ENCODE measurements at places on chromosomes 7 and 10. TPM values are rescaled to one million over a fixed set of nuclear protein-coding genes. Genes with fewer than 3 reads are reported as not detected.

The FXYD4 gene
- not detected for total RNA-seq

The ITPRID1 gene
- total RNA-seq, result not detected

The ATP5F1C gene
- total RNA-seq, result 499 TPM

The ARHGAP22 gene
- 6.5 TPM for total RNA-seq

The SLC13A1 gene
- not detected for total RNA-seq

The PIP gene
- not detected for total RNA-seq

The ACSM6 gene
- not detected for total RNA-seq

The CYP51A1 gene
- 65.9 TPM for total RNA-seq

The CYP26C1 gene
- not detected for total RNA-seq

The LIPN gene
- not detected for total RNA-seq

The GPR146 gene
- 19.7 TPM for total RNA-seq

The TDRD1 gene
- 0.74 TPM for total RNA-seq

The ELFN1 gene
- total RNA-seq, result 12.4 TPM

The PMPCB gene
- 72.9 TPM for total RNA-seq

The VSIR gene
- total RNA-seq, result 29.3 TPM

The CTAGE8 gene
- 0.91 TPM for total RNA-seq

The FAM170B gene
- not detected for total RNA-seq

The GPR37 gene
- not detected for total RNA-seq

The MAGI2 gene
- total RNA-seq, result 8.0 TPM

The OPALIN gene
- not detected for total RNA-seq

The H2BK1 gene
- not detected for total RNA-seq

The CACNA2D1 gene
- total RNA-seq, result 55.2 TPM

The TAS2R5 gene
- total RNA-seq, result 0.41 TPM

The RNF32 gene
- 0.49 TPM for total RNA-seq

The AKR1C8 gene
- total RNA-seq, result 0.31 TPM

The SOSTDC1 gene
- total RNA-seq, result 4.3 TPM

The IKZF1 gene
- 3.4 TPM for total RNA-seq

The KCNH2 gene
- 113 TPM for total RNA-seq

The PNLIPRP3 gene
- total RNA-seq, result not detected

The BCAP29 gene
- total RNA-seq, result 91.8 TPM

The CALD1 gene
- 214 TPM for total RNA-seq

The ZCCHC24 gene
- total RNA-seq, result 60.4 TPM

The LAMB1 gene
- total RNA-seq, result 44.6 TPM
